ENCODE measurements at places on chromosomes 16 and 17.

GRCh38 chr17:82023447-82024241 lies 539 bp downstream of the LRRC45 start:
- no peak for DNase-seq

- DNase-seq: no peak
These were observed 76.3 kb downstream of the KSR1 start for GRCh38 chr17:27532269-27533263.

DNA sequence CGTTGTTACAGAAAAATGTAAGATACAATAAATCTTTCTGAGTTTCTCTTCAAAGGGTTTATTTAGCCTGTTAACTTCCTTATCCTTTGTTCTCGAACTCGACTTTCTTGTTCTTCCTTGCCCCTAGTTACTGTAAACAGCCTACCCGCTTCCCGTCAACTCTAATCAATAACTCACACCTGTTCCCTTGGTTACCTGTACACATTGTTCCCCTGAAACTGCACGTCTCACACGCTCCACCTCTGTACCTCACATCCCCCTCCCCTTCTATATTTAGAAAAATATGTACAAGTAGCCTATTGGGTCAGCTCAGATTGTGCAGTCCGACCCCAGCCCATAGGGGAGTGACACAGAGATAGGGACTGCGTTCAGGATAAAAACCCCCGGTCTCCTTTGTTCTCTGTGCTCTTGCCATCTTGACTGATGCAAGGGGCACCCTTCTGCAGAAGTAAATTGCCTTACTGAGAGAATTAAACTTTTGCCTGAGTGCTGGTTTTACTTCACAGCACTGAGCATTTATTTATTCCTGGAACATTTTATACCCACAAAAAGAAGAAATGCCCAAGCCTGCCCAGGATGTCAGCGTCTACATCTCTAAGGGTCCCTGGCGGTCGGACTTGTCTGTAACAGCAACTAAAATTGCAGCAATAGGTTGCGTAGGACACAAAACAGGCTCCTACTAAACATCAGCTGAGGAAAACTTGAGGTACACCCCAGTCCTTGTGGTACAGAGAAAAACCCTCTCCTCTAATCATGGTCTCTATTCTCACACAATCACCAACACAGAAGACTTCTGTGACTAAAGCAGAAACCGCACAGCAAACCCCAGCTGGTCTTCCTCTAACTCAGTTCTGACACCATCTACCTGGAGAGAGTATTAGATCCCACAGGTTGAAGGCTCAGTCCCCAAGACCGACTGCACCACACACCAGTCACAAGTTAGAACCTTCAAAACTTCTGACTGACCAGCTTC lies 11.3 kb downstream of the WDR45B start:
- no peak for DNase-seq

DNA sequence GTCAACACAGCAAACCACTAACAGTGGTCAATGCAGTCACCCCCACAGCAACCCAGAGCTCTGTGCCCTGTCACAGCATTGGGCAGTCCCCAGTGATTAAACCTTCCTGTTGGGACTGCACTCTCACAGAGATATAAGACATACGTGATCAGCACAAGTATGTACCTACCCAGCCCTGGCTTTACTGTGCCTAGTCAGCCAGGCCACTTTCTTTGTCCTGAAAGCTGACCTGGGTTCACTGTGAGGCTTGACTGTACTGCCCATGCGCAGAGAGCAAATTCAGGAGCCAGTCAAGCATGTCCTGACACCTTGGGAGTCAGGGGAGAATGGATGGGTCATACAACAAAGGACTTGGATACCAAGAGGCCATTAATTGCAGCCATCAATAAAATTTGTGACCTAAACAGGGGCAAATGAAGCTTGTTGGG lies 10.9 kb upstream of the TMEM170A start:
- no peak for DNase-seq

DNA sequence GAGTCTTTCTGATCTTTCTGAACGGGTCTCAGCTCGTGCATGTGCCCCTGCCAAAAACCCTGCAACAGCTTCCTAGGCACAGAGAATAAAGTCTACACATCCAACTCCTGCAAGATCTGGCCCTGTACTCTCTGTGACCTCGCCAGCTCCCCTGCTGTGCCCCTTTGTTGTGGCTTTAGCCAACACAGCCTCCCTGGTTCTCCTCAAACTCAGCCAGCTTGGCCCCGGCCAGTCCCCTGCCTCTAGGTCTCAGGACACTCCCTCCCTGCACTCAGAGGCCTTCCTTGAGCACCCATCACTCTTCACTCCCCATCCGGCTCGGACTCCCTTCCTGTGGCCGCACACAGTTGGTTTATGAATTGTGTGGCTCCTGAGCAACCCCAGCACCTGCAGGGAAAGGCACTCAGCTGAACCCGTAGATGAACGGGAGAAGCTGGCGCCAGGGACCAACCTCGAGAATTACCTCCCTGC lies 1.4 kb downstream of the CEP131 start:
- no peak for DNase-seq

- no peak for DNase-seq
These were observed 13.3 kb upstream of the SDK2 start for GRCh38 chr17:73657473-73658116.

GRCh38 chr17:8622191-8622590 lies 8.3 kb downstream of the MYH10 start:
- no peak for DNase-seq

GRCh38 chr17:31672161-31672819 lies 186.8 kb downstream of the COPRS start:
- no peak for DNase-seq

DNA sequence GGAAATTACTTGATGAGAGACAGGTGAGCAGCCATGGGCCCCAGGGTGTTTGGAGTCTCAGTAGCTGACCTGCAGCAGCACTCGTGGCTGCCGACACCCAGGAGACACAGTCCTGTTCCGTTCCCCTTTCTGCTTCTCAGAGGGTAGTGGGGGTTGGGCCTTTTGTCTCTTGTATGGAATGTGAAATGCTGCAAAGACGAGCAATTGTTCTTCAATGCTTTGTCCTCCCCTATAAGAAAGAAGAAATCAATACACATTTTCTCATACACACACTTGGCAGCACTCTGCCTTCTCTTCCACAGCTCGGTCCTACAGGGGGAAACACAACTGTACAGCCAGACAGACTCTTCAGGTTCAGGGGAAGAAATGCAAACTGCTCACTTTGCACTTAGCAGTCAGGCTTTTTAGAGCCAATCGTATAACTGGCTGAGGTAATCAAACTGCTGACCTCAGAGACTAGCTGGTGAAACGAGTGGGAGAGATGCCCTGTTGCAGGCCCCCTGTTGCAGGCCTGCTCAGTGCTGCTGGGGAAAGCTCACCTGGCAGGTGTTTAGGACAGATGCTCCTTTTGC lies 96.7 kb downstream of the AATF start:
- DNase-seq: no peak

- no peak for DNase-seq
These were observed 507.8 kb upstream of the EEF2KMT start for GRCh38 chr16:5605404-5605803.

- DNase-seq: no peak
These were observed 106.3 kb downstream of the PRKCB start for GRCh38 chr16:23941963-23942564.

DNA sequence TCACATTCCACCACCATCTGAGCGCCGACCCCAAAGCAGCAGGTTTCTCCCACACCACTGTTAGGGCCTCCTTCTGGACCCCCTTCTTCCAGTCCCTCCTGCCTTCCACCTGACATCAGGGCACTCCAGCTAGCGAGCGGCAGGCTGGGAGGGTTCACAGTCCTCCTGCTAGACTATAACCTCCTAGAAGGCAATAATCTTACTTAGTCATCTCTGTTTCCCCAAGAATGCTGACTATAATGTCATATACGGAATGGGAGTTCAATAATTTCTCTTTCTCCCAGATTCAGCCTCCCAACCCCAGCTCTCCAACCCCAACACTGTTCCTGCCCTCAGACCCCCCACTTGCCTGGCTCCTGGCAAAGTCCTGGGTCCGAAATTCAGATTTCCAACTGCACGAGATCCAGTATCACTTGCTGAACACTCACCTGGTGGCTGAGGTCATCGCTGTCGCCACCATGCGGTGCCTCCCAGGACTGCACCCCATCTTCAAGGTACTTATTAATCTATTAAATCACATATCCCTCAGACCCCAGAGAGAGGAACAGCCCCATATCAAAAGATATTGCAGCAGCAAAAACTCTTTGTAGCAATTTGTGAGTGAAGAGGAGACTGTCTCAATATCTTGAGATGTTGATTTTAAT lies 5.6 kb downstream of the ALOX12 start:
- no peak for DNase-seq

GRCh38 chr17:65797809-65798208 lies 236.4 kb upstream of the AXIN2 start:
- no peak for DNase-seq

- DNase-seq: no peak
These were observed 20.1 kb downstream of the CNTNAP1 start for GRCh38 chr17:42702446-42702845.

- DNase-seq: peak; percentile 61
These were observed 1.3 kb downstream of the ZNF821 start for GRCh38 chr16:71882505-71883167.

- no peak for DNase-seq
These were observed 2.0 kb upstream of the CCDC42 start for GRCh38 chr17:8746501-8747236.

DNA sequence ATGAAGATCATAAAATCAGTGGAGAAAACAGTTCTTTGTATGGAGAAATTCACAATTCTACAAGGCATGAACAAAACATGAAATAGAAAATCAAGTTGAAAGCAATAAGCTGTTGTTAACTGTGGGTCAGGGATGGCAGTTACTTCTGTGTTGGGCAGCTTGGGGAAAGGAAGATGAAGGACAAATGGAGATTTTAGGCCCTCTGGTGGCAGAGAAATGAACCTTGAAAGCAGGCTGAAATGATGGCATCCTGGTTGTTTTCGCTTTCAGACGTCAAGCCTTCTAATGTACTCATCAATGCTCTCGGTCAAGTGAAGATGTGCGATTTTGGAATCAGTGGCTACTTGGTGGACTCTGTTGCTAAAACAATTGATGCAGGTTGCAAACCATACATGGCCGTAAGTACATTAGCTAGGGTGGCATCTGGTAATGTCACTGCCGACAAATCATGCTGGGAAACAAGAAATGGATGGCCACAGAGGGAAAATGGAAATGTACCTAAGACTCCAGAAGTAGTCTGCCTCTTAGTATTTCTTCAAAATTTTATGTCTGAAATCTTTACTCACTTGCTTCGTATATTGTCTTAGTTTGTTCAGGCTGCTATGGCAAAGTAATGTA lies 108.9 kb downstream of the MAP2K6 start:
- DNase-seq: peak; percentile 46

DNA sequence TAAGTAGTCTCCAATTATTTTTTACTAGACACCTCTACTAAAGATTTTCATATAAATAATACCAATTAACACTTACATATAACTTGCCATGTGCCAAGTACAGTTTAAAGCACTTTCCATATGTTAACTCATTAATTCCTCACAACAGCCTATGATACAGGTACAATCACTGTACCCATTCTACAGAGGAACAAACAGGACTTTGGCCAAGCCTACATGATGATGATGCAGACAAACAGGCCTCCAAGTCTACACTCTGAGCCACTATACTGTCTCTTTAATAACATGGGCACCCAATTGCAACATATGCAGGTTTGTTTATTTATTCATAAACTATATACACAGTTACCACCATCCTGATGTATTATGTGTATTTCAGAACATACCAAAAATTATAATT lies 46.0 kb downstream of the TOX3 start:
- no peak for DNase-seq

- DNase-seq: no peak
These were observed 3.9 kb downstream of the ACAP1 start for GRCh38 chr17:7340179-7340578.

- DNase-seq: no peak
These were observed 33.2 kb downstream of the SPHK1 start for GRCh38 chr17:76417499-76418143.

DNA sequence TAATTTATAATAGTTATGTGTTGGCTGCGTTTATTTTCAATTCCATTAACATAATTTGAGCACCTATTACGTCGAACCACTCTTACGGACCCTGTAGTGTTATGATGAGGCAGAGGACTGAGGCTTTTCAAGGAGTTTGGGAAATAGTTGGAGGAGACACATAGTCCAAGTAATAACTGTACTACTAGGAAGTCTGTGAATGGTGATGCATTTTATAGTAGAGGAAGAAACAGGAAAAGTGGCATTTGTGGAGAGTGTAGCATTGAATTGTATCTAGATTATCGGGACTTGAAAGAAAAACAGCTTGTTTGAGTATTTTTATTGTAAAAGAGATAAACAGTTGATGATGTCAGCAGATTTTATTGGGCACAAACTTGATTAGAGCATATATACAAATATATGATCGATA lies 1.7 kb downstream of the NFATC3 start:
- DNase-seq: no peak

- no peak for DNase-seq
These were observed at the start of gene MMP2 for GRCh38 chr16:55478827-55479429. MMP2 (plus strand) TSS chr16:55479198; CDS start chr16:55479480, 282 bp downstream.

DNA sequence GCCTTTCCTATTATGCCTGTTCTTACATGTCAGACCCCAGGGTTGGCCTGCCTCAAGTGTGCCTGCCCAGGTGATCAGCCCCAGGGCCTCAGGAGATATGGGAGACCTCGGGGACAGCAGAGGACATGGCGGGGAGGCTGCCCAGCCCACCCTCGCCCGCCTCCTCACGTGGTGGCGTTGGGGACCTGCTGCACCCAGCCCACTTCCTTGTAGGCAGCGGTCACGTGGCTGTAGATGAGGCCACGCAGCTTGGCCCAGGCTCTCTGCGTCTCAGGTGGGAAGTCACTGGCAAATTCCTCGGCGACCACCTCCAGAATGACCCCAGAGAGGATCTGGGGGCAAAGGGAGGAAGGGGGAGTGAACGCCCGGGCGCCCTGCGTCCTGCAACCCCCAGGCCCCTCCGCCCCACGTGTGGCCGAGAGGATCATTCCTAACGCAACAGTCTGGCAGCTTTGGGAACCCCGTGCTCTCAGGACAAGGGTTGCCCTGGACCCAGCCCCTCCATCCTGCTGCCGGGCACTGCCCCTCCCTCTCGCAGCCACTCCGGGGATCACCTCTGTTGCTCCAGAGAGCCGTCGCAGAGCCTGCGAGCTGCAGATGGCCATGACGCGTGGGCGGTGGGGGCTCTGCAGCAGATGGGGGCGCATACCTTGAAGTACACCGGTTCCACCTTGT lies 6.6 kb downstream of the CYGB start:
- no peak for DNase-seq

GRCh38 chr17:40192961-40193360 lies 15.7 kb downstream of the RAPGEFL1 start:
- no peak for DNase-seq

GRCh38 chr16:47499700-47500264 lies 38.7 kb downstream of the PHKB start:
- no peak for DNase-seq

DNA sequence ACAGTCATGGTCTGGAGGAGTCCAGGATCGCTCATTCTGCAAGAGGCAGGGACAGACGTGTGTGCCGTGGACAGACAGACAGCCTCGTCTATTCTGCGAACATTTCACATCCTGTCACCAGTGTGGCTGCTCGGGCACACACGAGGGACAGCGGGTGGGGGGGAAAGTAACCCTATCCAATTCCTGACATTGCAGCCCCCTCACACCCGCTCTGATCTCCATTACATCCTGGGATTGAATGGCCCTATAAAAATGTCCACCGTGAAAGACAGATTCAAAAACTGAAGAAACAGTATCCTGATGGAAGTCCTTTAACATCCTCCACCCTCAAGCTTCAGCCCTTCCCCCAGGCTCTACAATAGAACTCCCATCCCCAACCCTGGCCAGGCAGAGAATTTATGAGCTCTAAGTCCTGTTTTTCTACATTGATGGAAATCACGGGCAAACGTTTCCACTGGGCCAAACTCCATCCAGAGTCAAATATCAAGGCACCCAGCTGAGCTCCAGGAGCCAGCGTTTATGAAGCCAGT lies 39.4 kb downstream of the HS3ST3A1 start:
- peak; percentile 73 for DNase-seq

Data from HFF-Myc (cell line).